ENCODE measurements at places on chromosomes 7 and 10.

DNA sequence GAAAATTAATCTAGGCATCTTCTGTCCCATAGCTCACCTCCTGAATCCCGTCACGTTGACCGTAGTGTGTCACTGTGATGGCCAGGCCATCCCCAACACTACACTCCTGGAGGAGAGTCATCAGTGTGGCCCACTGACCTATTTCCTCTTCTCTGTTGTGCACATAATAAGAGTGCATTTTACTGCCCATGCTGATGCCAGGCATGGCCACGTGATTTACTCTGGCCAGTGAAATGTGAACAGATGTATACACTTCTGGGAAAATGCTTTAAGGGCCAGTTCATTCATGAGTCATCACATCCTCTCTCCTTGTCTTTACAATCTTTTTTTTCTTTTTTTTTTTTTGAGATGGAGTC, 101.9 kb upstream of the PIP4K2A start:
- no peak for DNase-seq
- H3K4me3 ChIP-seq: peak overlapping the region; percentile 52
- H3K27ac ChIP-seq: peak overlapping the region; percentile 81
- H3K27me3 ChIP-seq: peaks cover 8% of the 10 kb centered on the region

DNA sequence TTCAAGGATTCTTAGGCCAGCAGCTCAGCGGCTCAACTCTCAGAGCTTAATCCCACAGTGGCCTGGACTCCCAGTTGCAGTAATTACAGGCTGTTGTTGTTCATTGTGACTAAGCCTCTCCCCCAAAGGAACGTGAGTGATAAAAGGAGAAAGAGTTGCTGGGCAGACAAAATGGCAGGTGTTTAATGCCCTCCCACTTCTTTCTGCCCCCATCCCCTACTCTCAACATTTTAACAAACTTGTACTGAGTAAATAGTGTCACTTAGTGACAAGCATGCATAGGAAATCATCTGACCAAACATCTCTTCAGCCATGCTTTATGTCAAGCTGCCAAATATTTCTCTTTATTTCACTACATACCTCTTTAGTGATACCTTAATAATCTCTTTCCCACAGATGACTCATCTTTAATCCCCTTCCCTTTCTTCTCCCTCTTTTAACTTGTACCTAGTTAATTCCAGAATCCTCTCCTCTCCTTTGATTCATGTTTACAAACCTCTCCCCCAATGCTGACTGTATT, 12.4 kb upstream of the MTERF1 start:
- no peak overlapping the region for H3K4me3 ChIP-seq
- H3K36me3 ChIP-seq: no peaks in the 10 kb centered on the region

GRCh38 chr7:133491846-133492652, 239.2 kb downstream of the EXOC4 start:
- H3K27ac ChIP-seq: peak overlapping the region; percentile 78
- H3K4me3 ChIP-seq: peak overlapping the region; percentile 35
- H3K27me3 ChIP-seq: no peaks in the 10 kb centered on the region
- H3K36me3 ChIP-seq: peaks cover 16% of the 10 kb centered on the region
- DNase-seq: no peak

DNA sequence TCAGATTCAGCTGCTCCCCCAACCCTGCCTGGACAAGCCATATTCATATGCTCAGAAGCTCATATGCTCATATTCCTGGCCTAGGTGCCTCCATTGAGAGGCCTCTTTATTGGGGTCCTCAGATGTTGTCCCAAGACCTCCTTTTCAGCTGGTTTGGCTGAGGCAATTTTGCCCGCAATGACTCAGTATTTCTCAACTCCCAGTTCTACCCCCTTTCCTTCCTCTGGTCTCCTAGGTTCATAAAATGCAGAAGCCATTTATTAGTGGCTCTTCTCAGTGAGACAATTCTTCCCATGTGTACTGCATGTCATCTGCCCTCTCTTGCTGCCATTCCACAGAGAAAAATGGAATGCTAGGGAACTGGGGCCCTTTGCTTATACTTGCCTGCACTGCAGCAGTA, 110.7 kb downstream of the INHBA start:
- no peak overlapping the region for H3K27ac ChIP-seq
- peaks cover 20% of the 10 kb centered on the region for H3K36me3 ChIP-seq
- peaks cover 4% of the 10 kb centered on the region for H3K4me1 ChIP-seq
- DNase-seq: no peak
- H3K4me3 ChIP-seq: no peak overlapping the region

DNA sequence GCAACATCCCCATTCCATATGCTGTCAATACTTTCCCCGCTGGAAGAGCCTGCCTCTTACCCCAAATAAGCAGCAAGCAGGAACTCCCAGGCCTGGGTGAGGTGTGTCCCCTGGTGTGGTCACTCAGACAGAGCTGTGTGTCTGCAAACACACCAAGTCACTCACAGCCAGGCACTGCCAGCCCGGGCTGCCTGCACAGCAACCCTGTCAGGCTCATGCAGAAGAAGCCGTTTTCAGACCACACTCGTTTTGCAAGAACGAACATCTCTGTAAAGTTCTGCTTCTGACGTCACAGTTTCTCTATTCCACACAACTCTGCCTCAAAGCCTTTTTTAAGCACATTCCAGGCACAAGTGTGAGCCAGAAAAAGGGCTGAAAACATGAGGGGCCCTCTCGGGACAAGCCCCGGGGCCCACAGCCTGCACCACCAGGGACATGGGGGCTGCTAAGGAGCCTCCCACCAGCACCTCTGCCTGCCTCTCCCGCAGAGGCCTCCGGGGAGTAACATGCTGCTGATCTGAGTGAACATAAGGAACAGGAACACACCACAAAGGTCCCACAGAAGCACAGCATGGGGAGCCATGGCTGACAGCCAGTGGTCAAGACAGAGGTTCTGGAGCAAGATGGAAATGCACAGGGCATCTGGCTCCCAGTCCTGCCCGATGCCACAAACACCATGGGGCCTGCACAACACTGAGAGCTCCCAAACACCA, 11.4 kb downstream of the PTPRN2 start:
- peaks cover 8% of the 10 kb centered on the region for H3K27me3 ChIP-seq
- H3K4me3 ChIP-seq: no peak overlapping the region
- peaks cover 14% of the 10 kb centered on the region for H3K36me3 ChIP-seq
- H3K27ac ChIP-seq: no peak overlapping the region

- no peaks in the 10 kb centered on the region for H3K4me1 ChIP-seq
- no peaks in the 10 kb centered on the region for H3K27me3 ChIP-seq
- no peaks in the 10 kb centered on the region for H3K36me3 ChIP-seq
- no peak overlapping the region for H3K27ac ChIP-seq
- H3K4me3 ChIP-seq: no peak overlapping the region
Observed at GRCh38 chr7:32347244-32347828, 142.8 kb downstream of the LSM5 start.

GRCh38 chr7:150338166-150338829, 3.1 kb downstream of the RARRES2 start:
- peaks cover 8% of the 10 kb centered on the region for H3K4me1 ChIP-seq
- H3K27me3 ChIP-seq: peaks cover 21% of the 10 kb centered on the region
- no peak overlapping the region for H3K27ac ChIP-seq
- no peak for DNase-seq
- H3K4me3 ChIP-seq: no peak overlapping the region

- H3K27me3 ChIP-seq: no peaks in the 10 kb centered on the region
- DNase-seq: no peak
- peaks cover 24% of the 10 kb centered on the region for H3K36me3 ChIP-seq
- peaks cover 7% of the 10 kb centered on the region for H3K4me1 ChIP-seq
Observed at GRCh38 chr7:5709347-5709950, 72.0 kb downstream of the RNF216 start.

- H3K27ac ChIP-seq: no peak overlapping the region
- peaks cover 3% of the 10 kb centered on the region for H3K4me1 ChIP-seq
- H3K4me3 ChIP-seq: no peak overlapping the region
- H3K27me3 ChIP-seq: peaks cover 12% of the 10 kb centered on the region
- no peaks in the 10 kb centered on the region for H3K36me3 ChIP-seq
Observed at GRCh38 chr10:29804025-29804852, 169.5 kb upstream of the SVIL start.

GRCh38 chr10:28127881-28128280, 129.0 kb upstream of the ODAD2 start:
- H3K4me1 ChIP-seq: peaks cover 16% of the 10 kb centered on the region
- H3K4me3 ChIP-seq: no peak overlapping the region
- peaks cover 18% of the 10 kb centered on the region for H3K36me3 ChIP-seq
- no peaks in the 10 kb centered on the region for H3K27me3 ChIP-seq
- no peak for DNase-seq

- peak overlapping the region; percentile 96 for H3K27ac ChIP-seq
- H3K4me1 ChIP-seq: peaks cover 57% of the 10 kb centered on the region
- H3K36me3 ChIP-seq: no peaks in the 10 kb centered on the region
- peak overlapping the region; percentile 97 for H3K4me3 ChIP-seq
- H3K27me3 ChIP-seq: no peaks in the 10 kb centered on the region
- peak; percentile 74 for DNase-seq
Observed at GRCh38 chr10:103915796-103916195, 2.2 kb downstream of the STN1 start.

DNA sequence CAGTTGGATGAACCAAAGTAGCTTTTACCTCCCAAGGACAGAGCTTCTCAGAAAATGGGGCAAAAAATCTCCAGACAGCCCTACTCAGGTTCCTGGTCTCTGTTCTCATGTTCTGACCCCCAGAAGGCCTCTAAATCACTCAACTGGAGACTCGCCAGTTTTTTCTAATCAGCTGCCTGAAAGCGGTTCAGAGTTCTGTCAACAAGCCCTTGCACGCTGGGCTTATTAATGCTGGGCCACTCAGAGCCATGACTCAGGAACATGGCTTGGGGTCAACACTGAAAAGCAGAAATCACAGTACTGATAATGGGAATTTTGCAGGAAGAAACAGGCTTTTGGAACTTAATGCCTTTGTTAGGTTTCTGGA, 15.3 kb downstream of the ECHDC3 start:
- no peaks in the 10 kb centered on the region for H3K27me3 ChIP-seq
- no peaks in the 10 kb centered on the region for H3K36me3 ChIP-seq
- no peak for DNase-seq
- no peaks in the 10 kb centered on the region for H3K4me1 ChIP-seq
- H3K4me3 ChIP-seq: no peak overlapping the region

DNA sequence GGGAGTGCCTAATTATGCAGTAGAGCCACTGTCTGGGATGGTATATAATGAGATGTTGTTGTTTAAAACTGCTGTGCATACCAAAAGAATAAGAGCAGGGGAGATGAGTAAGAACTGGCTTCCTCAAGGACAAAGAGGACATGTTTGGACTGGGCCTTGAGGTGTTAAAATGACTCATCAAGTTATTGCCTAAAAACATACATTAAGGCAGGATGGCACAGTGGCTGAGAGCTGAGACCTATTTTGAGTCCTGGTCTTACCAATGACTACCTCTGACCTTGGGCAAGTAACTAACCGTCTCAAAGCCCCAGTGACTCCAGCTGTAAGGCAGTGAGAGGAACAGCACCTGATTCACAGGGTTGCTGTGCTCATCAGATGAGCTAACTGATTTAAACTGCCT, 71.1 kb downstream of the CFAP58 start:
- peaks cover 11% of the 10 kb centered on the region for H3K4me1 ChIP-seq
- H3K27me3 ChIP-seq: peaks cover 3% of the 10 kb centered on the region
- peak overlapping the region; percentile 33 for H3K27ac ChIP-seq
- peak overlapping the region; percentile 22 for H3K4me3 ChIP-seq
- H3K36me3 ChIP-seq: no peaks in the 10 kb centered on the region
- no peak for DNase-seq

- H3K4me3 ChIP-seq: no peak overlapping the region
- H3K4me1 ChIP-seq: no peaks in the 10 kb centered on the region
Observed at GRCh38 chr7:34747867-34748727, 90.1 kb downstream of the NPSR1 start.

GRCh38 chr7:151895631-151896031, 18.7 kb upstream of the PRKAG2 start:
- H3K27me3 ChIP-seq: peaks cover 31% of the 10 kb centered on the region
- H3K4me1 ChIP-seq: no peaks in the 10 kb centered on the region
- no peak overlapping the region for H3K4me3 ChIP-seq
- no peak overlapping the region for H3K27ac ChIP-seq
- no peaks in the 10 kb centered on the region for H3K36me3 ChIP-seq

GRCh38 chr10:123804716-123805115, 86.9 kb downstream of the CPXM2 start:
- no peaks in the 10 kb centered on the region for H3K4me1 ChIP-seq
- H3K27ac ChIP-seq: no peak overlapping the region
- H3K36me3 ChIP-seq: no peaks in the 10 kb centered on the region
- DNase-seq: no peak
- no peak overlapping the region for H3K4me3 ChIP-seq
- peaks cover 46% of the 10 kb centered on the region for H3K27me3 ChIP-seq

GRCh38 chr10:11682851-11683250, 59.3 kb upstream of the ECHDC3 start:
- no peaks in the 10 kb centered on the region for H3K36me3 ChIP-seq
- H3K27ac ChIP-seq: no peak overlapping the region
- H3K4me1 ChIP-seq: peaks cover 29% of the 10 kb centered on the region
- H3K4me3 ChIP-seq: no peak overlapping the region

DNA sequence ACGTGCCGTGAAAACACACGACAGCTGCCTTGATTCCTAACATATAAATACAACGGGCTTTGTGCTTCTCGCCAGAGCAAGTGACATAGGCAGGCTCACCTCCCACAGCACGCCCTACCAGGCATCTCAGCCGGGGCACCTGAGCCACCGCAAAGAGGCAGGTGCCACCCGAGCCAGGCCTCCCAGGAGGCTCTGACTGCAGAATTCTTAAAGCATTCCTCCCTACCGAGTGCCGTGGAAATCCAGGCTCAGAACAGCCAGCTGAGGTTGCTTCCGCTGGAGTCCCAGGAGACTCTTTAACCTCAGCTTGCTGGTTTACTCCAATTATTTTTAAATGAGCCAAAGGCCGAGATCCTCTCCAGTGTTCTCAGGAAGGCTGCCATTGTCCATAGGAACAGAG, 206.5 kb downstream of the USP6NL start:
- peak overlapping the region; percentile 41 for H3K27ac ChIP-seq
- H3K27me3 ChIP-seq: no peaks in the 10 kb centered on the region
- peaks cover 4% of the 10 kb centered on the region for H3K36me3 ChIP-seq
- DNase-seq: no peak

- H3K4me1 ChIP-seq: no peaks in the 10 kb centered on the region
- no peak overlapping the region for H3K4me3 ChIP-seq
- peaks cover 26% of the 10 kb centered on the region for H3K27me3 ChIP-seq
- no peak for DNase-seq
Observed at GRCh38 chr7:103574576-103574975, 128.6 kb upstream of the SLC26A5 start.

- H3K27me3 ChIP-seq: no peaks in the 10 kb centered on the region
- H3K27ac ChIP-seq: no peak overlapping the region
- H3K4me3 ChIP-seq: no peak overlapping the region
- H3K36me3 ChIP-seq: no peaks in the 10 kb centered on the region
Observed at GRCh38 chr10:71435571-71436267, 39.0 kb downstream of the CDH23 start.

DNA sequence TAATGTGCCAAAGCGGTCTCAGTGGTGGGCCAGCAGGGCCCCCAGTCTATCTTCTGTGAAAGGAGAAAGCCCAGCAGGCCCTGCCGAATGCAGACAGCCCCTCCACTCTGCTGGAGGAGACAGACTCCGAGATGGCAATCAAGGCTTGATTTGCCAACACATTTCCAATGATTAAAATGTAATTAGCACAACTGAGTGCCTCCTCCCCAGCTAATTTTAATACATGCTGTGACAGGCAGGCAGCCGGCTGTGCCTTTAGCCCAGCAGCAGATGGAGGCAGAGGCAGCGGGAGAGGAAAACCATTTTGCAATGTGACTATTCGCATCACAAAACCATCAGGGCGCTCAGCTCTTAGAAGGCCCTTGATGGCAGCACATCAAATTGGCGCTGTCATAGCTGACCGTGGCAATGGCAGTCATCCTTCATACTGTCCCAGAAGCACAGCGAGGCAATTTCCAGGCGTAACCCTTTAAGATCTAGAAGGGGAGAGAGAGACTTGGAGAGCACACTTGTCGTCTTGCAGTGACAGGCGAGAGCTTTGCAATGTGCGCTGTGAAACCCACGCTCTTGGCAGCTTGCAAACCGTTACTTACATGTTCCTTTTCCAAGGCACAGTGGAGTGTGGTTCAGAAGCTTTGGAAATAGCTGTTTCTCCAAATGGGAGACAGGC, 714.8 kb upstream of the GALNT17 start:
- no peak overlapping the region for H3K27ac ChIP-seq
- no peak for DNase-seq
- no peaks in the 10 kb centered on the region for H3K4me1 ChIP-seq

All from natural killer cell treated with Interleukin-12 subunit alpha and Interleukin-12 subunit beta and Interleukin-15 and Interleukin-18, amount 100 ng/mL, for 72 hours (primary cell).